ENCODE measurements at places on chromosomes 5 and 9. TPM values are rescaled to one million over a fixed set of nuclear protein-coding genes. Genes with fewer than 3 reads are reported as not detected.

- no peak for DNase-seq
These were observed 650 bp downstream of the DCTN4 start for GRCh38 chr5:150758203-150758530.

- DNase-seq, result no peak
These were observed 17.5 kb downstream of the STXBP1 start for GRCh38 chr9:127629468-127630081.

DNA sequence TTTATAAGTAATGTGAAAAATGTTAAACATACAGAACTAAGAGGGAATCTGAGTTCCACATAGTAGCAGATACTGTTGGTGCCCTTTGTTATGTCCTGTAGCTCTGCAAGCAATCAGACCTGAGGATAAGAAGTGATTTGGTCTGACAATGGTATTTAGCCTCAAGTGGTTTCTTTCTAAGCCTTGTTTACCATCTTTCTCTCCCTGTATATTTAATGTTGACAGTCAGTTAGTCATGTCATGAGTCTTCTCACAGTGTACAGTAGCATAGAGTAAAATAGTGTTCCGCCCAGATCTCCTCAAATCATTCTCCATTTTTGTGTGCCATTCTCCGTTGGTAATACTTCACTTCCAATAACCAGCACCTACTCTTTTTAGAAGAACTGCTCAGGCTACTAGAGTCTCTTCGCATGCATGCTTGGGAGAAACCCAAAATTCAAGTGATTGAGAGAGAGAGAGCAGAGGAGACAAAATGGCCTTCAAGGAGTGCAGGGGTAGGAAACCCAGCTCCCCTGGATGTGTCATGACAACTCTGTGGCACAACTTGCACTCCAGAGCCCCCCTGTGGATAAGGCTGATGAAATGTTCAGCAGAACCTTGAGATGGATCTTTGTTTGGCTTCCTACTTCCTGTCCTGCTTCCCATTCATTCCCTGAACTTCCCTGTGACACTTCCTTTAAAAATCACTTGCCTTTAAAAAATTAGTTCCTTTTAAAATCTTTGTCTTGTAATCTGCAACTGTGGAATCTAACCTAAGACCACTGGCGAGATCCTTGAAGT lies 129.2 kb upstream of the FST start:
- DNase-seq, result peak; percentile 14

The ARHGEF39 gene
- total RNA-seq, result 16.9 TPM
